Activated naive CD4-positive, alpha-beta T cell treated with anti-CD3 and anti-CD28 coated beads for 36 hours (primary cell): ENCODE measurements at places on chromosomes 2 and 18. TPM values are rescaled to one million over a fixed set of nuclear protein-coding genes. Genes with fewer than 3 reads are reported as not detected.

GRCh38 chr2:177519534-177520115 lies 127.1 kb downstream of the AGPS start:
- no peaks in the 10 kb centered on the region for H3K27me3 ChIP-seq
- no peak overlapping the region for H3K27ac ChIP-seq
- H3K4me3 ChIP-seq = no peak overlapping the region
- H3K36me3 ChIP-seq = peaks cover 8% of the 10 kb centered on the region
- no peak for DNase-seq

DNA sequence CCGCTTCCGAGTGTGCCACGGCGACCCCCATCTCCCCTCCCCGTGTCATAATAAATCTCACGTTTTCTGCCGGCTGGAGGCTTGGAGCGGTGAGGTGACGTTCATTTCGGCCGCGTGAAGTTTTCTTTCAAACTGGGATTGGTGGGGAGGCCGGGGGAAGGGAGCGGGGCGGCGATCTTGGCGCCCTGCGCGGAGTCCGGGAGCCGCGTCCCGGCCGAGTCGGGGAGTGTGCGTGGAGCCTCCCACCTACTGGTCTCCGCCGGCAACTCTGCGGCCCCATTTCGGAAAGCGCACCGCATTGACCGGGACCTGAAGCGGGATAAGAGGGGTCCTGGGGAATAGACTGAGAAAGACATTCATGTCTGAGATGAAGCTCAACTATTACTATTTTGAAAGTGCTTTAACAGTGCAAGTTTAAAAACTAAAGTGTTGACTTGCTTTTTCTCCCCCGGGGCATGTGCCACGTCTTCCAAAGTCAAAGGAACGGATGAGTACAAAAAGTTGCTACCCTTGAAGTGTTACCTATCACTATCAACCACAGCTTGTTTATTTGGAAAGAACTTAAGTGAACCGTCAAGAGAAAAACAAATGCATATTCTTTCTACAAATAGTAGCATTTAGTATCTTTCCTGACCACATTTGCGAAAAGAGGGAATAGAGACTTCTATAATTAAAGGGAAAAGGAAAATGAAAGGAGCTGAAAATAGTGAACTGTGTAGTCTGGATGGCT lies 818 bp upstream of the IKZF2 start:
- peaks cover 17% of the 10 kb centered on the region for H3K4me1 ChIP-seq
- H3K27me3 ChIP-seq = peaks cover 60% of the 10 kb centered on the region

GRCh38 chr2:218788529-218789255 lies 6.7 kb downstream of the CYP27A1 start:
- no peaks in the 10 kb centered on the region for H3K4me1 ChIP-seq
- no peak overlapping the region for H3K27ac ChIP-seq
- no peak overlapping the region for H3K4me3 ChIP-seq
- peaks cover 15% of the 10 kb centered on the region for H3K27me3 ChIP-seq
- H3K36me3 ChIP-seq = no peaks in the 10 kb centered on the region

GRCh38 chr2:239425631-239426030 lies 24.8 kb upstream of the HDAC4 start:
- H3K27ac ChIP-seq = no peak overlapping the region
- DNase-seq = no peak
- H3K4me3 ChIP-seq = no peak overlapping the region
- no peaks in the 10 kb centered on the region for H3K36me3 ChIP-seq
- H3K4me1 ChIP-seq = no peaks in the 10 kb centered on the region
- peaks cover 1% of the 10 kb centered on the region for H3K27me3 ChIP-seq

Gene RNF125
- total RNA-seq = 12.0 TPM

- no peak overlapping the region for H3K27ac ChIP-seq
- H3K4me3 ChIP-seq = no peak overlapping the region
- H3K36me3 ChIP-seq = no peaks in the 10 kb centered on the region
- H3K27me3 ChIP-seq = no peaks in the 10 kb centered on the region
- no peaks in the 10 kb centered on the region for H3K4me1 ChIP-seq
Measured at GRCh38 chr2:227219312-227220105, 55.1 kb downstream of the COL4A3 start.

Gene DCDC2C
- not detected for total RNA-seq

DNA sequence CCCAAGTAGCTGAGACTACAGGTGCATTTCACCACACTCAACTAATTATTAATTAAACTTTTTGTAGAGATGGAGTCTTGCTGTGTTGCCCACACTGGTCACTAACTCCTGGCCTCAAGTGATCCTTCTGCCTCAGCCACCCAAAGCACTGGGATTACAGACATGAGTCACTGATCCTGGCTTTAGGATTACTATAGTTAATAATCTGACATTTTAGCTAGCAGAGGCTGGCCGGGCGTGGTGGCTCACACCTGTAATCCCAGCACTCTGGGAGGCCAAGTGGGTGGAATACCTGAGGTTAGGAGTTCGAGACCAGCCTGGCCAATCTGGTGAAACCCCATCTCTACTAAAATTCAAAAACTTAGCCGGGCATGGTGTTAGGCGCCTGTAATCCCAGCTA lies 39.5 kb downstream of the USP34 start:
- H3K4me1 ChIP-seq = peaks cover 49% of the 10 kb centered on the region
- H3K4me3 ChIP-seq = no peak overlapping the region
- no peaks in the 10 kb centered on the region for H3K27me3 ChIP-seq
- no peaks in the 10 kb centered on the region for H3K36me3 ChIP-seq
- DNase-seq = no peak
- no peak overlapping the region for H3K27ac ChIP-seq

Gene COL4A4
- not detected for total RNA-seq

GRCh38 chr2:205769879-205770278 lies 87.6 kb downstream of the NRP2 start:
- peaks cover 35% of the 10 kb centered on the region for H3K27me3 ChIP-seq
- no peak overlapping the region for H3K4me3 ChIP-seq
- H3K4me1 ChIP-seq = peaks cover 12% of the 10 kb centered on the region
- H3K36me3 ChIP-seq = no peaks in the 10 kb centered on the region
- no peak overlapping the region for H3K27ac ChIP-seq

- no peak for DNase-seq
- no peaks in the 10 kb centered on the region for H3K36me3 ChIP-seq
Measured at GRCh38 chr2:213766465-213766901, 482.2 kb downstream of the SPAG16 start.

GRCh38 chr2:62184512-62185230 lies 11.2 kb upstream of the B3GNT2 start:
- H3K36me3 ChIP-seq = no peaks in the 10 kb centered on the region
- no peak overlapping the region for H3K4me3 ChIP-seq
- H3K27me3 ChIP-seq = no peaks in the 10 kb centered on the region
- DNase-seq = no peak

DNA sequence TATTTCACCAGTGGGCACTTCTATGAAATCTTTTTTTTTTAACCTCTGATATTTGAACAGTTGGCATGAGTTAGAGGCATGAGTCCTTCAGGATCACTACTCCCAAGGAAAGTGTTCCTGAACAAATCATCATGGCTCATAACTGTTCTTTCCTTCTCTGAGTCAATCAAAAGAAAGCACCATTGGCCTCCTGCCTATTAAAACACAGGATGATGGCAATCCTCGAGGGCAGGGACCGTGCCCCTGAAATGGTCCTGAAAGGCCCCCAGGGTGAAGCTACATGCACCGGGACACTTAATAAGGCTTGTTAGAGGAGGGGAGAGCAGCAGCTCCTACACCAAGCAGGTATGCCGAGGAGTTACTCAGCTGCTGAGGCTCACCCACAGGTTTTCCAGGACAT lies 43.5 kb downstream of the SLC14A2 start:
- DNase-seq = no peak
- no peaks in the 10 kb centered on the region for H3K27me3 ChIP-seq
- H3K4me1 ChIP-seq = peaks cover 21% of the 10 kb centered on the region
- H3K36me3 ChIP-seq = no peaks in the 10 kb centered on the region

- no peak for DNase-seq
- H3K36me3 ChIP-seq = no peaks in the 10 kb centered on the region
- no peak overlapping the region for H3K27ac ChIP-seq
- no peaks in the 10 kb centered on the region for H3K27me3 ChIP-seq
- no peaks in the 10 kb centered on the region for H3K4me1 ChIP-seq
Measured at GRCh38 chr2:229319558-229319957, 48.5 kb upstream of the PID1 start.

Gene PNPT1
- 60.7 TPM for total RNA-seq

Gene SLC40A1
- 3.8 TPM for total RNA-seq

Gene CTNNA2
- not detected for total RNA-seq

GRCh38 chr2:48219555-48220436 lies 310.2 kb upstream of the STON1 start:
- H3K27ac ChIP-seq = no peak overlapping the region
- no peak overlapping the region for H3K4me3 ChIP-seq
- peaks cover 9% of the 10 kb centered on the region for H3K4me1 ChIP-seq

- no peaks in the 10 kb centered on the region for H3K36me3 ChIP-seq
- peaks cover 5% of the 10 kb centered on the region for H3K4me1 ChIP-seq
- no peak for DNase-seq
- no peaks in the 10 kb centered on the region for H3K27me3 ChIP-seq
Measured at GRCh38 chr2:172409042-172409441, 18.3 kb upstream of the ITGA6 start.

GRCh38 chr2:191923652-191923997 lies 76.7 kb upstream of the CAVIN2 start:
- no peaks in the 10 kb centered on the region for H3K36me3 ChIP-seq
- H3K27me3 ChIP-seq = peaks cover 2% of the 10 kb centered on the region
- no peaks in the 10 kb centered on the region for H3K4me1 ChIP-seq
- no peak overlapping the region for H3K4me3 ChIP-seq
- DNase-seq = no peak

- DNase-seq = no peak
- H3K36me3 ChIP-seq = no peaks in the 10 kb centered on the region
- peak overlapping the region; percentile 93 for H3K4me3 ChIP-seq
Measured at GRCh38 chr2:183079139-183079775, 710 bp downstream of the DUSP19 start.

DNA sequence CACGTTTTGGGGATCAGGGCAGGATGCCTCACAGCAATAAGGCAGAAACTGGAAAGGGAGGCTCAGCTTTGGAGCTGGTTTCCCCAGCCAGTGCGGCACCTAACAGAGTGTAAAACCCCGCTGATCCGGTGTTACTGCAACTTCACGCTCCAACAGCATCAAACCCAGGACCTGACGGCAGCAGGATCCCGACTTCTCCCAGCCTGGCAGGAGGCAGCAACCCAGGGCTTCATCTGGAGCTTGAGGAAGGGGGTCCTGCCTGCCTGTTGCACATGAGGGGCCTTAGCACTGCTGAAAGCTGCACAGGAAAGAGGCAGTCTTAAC lies 209.8 kb downstream of the MGAT5 start:
- H3K4me1 ChIP-seq = no peaks in the 10 kb centered on the region
- no peak for DNase-seq
- H3K27me3 ChIP-seq = no peaks in the 10 kb centered on the region
- no peaks in the 10 kb centered on the region for H3K36me3 ChIP-seq
- H3K27ac ChIP-seq = no peak overlapping the region

GRCh38 chr2:139916822-139917221 lies 1136.6 kb upstream of the NXPH2 start:
- no peaks in the 10 kb centered on the region for H3K36me3 ChIP-seq
- H3K27me3 ChIP-seq = no peaks in the 10 kb centered on the region
- DNase-seq = no peak

DNA sequence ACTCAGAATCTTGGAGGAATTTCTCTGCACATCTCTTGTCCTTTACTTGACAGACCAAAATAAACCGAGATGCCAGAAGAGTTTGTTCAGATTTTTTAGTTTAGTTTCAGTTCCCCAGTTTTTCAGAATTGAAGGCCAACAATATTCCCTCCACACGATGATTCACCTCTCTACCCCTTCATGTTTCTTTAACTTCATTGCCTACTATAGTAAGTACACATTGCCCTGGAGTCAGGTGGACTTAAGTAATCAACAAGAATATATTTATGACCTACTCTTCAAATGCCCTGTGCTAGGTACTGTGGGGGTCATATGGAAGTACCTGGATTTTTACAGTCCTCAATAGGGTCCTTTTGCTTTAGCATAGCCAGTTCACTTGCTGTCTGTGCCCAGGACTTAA lies 79.6 kb upstream of the CTLA4 start:
- DNase-seq = no peak
- no peak overlapping the region for H3K4me3 ChIP-seq
- H3K36me3 ChIP-seq = no peaks in the 10 kb centered on the region
- no peaks in the 10 kb centered on the region for H3K27me3 ChIP-seq
- H3K27ac ChIP-seq = no peak overlapping the region

GRCh38 chr2:224947566-224947965 lies 94.7 kb downstream of the DOCK10 start:
- no peaks in the 10 kb centered on the region for H3K27me3 ChIP-seq
- DNase-seq = no peak
- peak overlapping the region; percentile 82 for H3K4me3 ChIP-seq

Gene TGFA
- 0.64 TPM for total RNA-seq

- no peak overlapping the region for H3K4me3 ChIP-seq
- peaks cover 14% of the 10 kb centered on the region for H3K36me3 ChIP-seq
- peak; percentile 57 for DNase-seq
- H3K27ac ChIP-seq = no peak overlapping the region
- no peaks in the 10 kb centered on the region for H3K27me3 ChIP-seq
Measured at GRCh38 chr2:9914384-9915065, 37.0 kb upstream of the GRHL1 start.

Gene FNDC4
- total RNA-seq = not detected

DNA sequence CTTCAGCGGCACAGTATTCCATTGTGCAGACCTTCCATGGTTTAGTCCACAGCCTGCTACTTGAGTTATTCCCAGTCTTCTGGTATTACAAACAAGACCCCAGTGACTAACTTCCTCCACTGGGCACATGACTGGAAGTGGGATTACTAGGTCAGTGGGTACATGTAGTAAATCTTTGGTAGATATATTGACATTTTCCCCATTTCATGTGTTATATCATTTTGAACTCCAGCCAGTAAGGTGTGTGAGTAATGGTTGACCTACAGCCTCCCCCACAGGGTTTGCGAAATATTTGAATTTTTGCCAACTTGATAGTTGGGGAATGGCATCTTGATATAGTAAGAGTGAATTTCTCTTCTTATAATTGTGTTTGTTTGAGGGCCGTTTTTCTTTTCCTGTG lies 58.8 kb downstream of the RNF144A start:
- no peak overlapping the region for H3K4me3 ChIP-seq
- no peak for DNase-seq
- H3K27me3 ChIP-seq = no peaks in the 10 kb centered on the region
- H3K4me1 ChIP-seq = peaks cover 23% of the 10 kb centered on the region
- H3K36me3 ChIP-seq = peaks cover 52% of the 10 kb centered on the region
- no peak overlapping the region for H3K27ac ChIP-seq

Gene FLACC1
- total RNA-seq = 0.84 TPM

Gene UGT1A9
- total RNA-seq = not detected

DNA sequence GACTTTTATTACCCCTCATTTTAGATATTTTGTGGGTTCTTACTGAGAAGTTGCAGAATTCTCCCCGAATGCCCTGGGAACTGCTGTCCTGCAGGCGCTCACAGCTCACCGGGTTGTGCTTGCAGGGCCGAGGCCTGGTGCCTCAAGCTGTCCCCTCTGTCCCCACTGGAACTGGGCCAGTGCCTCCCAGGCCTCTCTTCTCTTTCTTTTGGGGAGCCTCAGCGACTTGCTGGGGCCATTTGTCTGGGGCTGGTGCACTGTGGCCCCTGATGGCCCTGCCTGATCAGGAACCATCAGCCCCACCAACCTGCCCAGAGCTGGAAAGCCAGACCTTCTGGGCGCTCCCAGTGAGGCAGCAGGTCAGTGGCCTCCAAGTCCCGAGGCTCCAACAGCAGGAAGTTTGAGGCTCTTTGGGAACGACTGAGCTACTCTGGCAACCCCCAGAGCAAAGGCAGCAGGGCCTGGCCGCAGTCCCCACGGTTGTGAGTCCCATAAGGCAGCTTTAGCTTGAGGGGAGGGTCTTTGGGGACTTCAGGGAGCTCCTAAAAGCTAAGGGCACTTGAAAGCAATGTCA lies 14.7 kb upstream of the NEU4 start:
- H3K4me3 ChIP-seq = no peak overlapping the region
- no peak for DNase-seq
- H3K27ac ChIP-seq = no peak overlapping the region
- H3K36me3 ChIP-seq = peaks cover 7% of the 10 kb centered on the region

GRCh38 chr2:55223958-55224760 lies 7.9 kb downstream of the CLHC1 start:
- no peaks in the 10 kb centered on the region for H3K27me3 ChIP-seq
- H3K36me3 ChIP-seq = peaks cover 8% of the 10 kb centered on the region
- peak overlapping the region; percentile 71 for H3K4me3 ChIP-seq
- H3K4me1 ChIP-seq = peaks cover 36% of the 10 kb centered on the region

Gene COQ10B
- 17.5 TPM for total RNA-seq
